Non-pigmented ciliary epithelial cell (primary cell): ENCODE measurements at places on chromosomes 5 and 9.

DNA sequence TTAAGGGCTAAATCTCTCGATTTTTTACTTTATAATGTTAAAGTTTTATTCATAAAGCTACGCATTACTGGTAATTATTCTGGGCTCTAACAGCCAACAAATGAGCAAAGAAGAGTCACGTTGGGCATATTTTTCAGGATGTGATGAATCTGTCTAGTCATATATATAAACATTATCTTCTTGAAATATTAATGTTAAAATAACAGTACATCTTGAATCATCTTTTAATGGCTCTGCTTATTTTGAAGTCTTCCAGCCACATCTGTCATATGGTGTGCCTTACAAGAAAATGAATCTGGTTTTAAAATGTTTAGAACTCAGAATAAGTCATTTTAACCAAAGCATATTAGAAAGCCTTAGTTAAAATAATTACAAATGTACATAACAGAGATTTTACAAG lies 96.9 kb downstream of the CWC27 start:
- DNase-seq, result no peak

GRCh38 chr9:19650312-19650711 lies 138.5 kb downstream of the SLC24A2 start:
- DNase-seq, result no peak

GRCh38 chr5:97968346-97968745 lies 785.3 kb upstream of the RIOK2 start:
- no peak for DNase-seq

GRCh38 chr9:68819065-68819464 lies 114.0 kb downstream of the PIP5K1B start:
- no peak for DNase-seq

- peak; percentile 22 for DNase-seq
Observed at GRCh38 chr5:38922199-38922598, 76.4 kb downstream of the OSMR start.

GRCh38 chr5:39151745-39152144 lies 67.6 kb downstream of the FYB1 start:
- DNase-seq, result no peak

- DNase-seq, result no peak
Observed at GRCh38 chr9:121354141-121354540, 15.9 kb downstream of the STOM start.

DNA sequence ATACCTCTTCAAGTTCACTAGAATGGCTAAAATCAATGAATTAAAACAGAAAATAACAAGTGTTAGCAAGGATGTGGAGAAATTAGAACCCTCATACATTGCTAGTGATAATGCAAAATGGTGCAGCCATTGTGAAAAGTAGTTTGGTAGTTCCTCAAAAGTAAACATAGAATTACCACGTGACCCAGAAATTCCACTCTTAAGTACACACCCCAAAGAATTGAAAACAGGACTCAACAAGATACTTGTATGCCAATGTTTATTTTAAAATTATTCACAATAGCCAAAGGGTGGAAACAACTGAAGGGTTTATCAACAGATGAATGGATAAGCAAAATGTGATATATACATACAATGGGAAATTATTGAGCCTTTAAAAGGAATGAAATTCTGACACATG lies 70.3 kb downstream of the BARX1 start:
- DNase-seq, result no peak

- no peak for DNase-seq
Observed at GRCh38 chr9:37902796-37903646, 906 bp downstream of the SLC25A51 start.

GRCh38 chr9:21081451-21081850 lies 3.7 kb upstream of the IFNB1 start:
- DNase-seq, result no peak

DNA sequence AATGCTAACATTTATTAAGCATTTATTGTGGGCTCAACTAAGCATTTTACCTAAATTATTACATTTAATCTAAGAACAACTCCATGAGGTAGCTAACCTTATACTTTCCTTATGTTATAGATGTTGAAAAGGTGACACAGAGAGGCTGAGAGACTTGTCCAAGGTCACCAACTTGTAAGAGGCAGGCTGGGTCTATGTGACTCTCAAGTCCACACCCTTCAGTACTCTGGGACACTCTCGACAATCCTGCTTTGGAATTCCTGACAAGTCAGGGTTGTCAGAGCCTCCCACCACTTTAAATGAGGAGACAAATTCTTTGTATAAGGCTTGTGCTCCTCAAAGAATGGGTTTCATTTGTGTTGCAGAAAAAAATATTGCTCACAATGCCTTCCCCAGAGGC lies 67.2 kb downstream of the NRG2 start:
- DNase-seq, result no peak

- no peak for DNase-seq
Observed at GRCh38 chr5:142107736-142108431, 695 bp upstream of the NDFIP1 start.

GRCh38 chr5:164048359-164048926 lies 543.0 kb downstream of the MAT2B start:
- no peak for DNase-seq

DNA sequence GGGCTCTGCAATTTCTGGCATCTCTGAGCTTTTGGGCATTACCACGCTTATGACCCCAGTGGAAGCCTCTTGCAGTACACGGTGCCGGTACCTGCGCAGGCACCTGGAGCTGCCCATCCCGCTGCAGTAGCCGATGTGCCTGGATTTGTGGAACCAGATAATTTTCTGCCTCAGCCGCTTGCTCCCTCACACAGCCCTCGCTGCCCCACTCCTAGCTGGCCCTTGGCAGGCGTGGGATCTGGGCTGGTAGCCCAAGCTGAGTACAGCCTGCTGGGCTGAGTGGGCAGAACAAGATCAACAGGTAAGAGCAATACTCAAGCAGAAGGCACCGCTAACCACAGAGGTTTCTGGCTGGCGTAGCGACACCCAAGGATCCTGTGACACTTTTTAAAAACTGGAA lies 1808.8 kb upstream of the ACO1 start:
- DNase-seq, result no peak

GRCh38 chr5:108687595-108688200 lies 60.0 kb upstream of the FER start:
- no peak for DNase-seq

- no peak for DNase-seq
Observed at GRCh38 chr9:34993502-34994259, 4.1 kb downstream of the DNAJB5 start.

GRCh38 chr9:131668439-131669268 lies 71.2 kb downstream of the RAPGEF1 start:
- peak; percentile 41 for DNase-seq

DNA sequence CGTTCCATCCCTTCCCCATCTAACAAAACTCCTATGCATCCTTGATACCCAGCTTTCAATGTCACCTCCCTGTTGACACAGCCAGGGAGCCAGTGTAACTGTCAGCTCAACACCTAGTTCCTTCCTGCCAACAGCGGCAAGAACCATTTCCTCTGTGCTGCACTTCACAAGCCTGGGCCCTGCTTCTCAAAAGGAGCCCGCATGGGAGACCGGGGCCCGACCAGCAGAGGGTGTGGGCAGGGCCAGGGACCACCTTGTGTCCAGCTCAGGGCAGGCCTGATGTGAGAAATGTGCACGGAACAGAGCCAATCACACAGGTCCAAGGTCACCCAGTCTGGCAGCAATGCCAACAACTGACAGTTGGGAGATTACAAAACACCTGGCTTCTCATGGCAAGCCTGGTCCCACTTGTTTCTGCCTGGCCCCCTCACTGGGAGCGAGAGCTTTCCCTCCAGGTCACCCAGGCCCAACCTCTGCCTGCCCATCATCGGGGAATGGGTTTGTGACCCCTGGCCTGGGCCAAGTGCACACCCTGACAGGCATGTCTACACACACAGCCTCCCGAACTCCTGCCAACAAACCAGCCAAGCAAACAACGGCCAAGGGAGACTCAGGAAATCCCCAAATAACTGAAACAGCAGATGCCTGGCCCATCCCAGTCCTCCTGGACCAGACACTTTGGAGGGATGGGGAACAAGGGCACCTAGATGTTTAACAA lies 3.1 kb downstream of the RNF44 start:
- no peak for DNase-seq

DNA sequence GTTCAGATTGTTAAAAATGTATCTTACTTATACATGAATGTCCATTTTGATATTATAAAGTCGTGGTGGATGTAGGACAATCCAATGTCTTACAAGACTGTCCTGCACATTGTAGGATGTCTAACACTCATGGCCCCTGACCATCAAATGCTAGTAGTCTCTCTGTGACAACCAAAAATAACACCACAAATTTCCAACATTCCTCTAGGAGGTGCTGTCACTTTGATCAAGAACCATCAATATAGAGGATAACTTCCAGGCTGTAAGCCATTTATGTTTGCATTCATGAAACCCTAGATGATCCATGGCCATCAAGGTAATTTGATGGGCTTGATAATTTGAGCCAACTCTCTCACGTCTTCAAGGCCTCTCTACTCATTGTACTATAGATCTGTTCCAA lies 20.5 kb upstream of the ZFR start:
- DNase-seq, result no peak

DNA sequence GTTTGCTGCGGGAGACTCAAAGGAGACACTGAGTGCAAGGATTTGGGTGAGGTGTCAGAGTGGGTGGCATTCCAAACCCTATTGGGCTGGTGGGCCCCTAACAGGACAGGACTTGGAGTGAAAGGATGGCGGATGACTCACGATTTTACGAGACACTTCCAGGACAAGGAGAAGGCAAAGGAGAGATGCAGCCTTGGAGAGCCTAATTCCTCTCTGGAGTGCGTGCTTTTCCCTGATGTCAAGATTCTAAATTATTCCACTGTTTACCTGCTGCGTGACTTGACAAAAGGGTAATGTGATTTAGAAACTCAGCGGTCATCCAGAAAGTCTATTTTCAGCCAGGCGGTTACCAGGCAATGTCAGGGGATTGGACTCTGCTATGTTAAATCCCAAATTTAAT lies 41.6 kb upstream of the CD180 start:
- DNase-seq, result no peak

GRCh38 chr5:126124706-126125345 lies 298.4 kb upstream of the GRAMD2B start:
- peak; percentile 27 for DNase-seq

GRCh38 chr9:91258451-91258850 lies 103.3 kb downstream of the AUH start:
- DNase-seq, result no peak

GRCh38 chr9:79695531-79696175 lies 123.9 kb downstream of the TLE4 start:
- DNase-seq, result no peak

DNA sequence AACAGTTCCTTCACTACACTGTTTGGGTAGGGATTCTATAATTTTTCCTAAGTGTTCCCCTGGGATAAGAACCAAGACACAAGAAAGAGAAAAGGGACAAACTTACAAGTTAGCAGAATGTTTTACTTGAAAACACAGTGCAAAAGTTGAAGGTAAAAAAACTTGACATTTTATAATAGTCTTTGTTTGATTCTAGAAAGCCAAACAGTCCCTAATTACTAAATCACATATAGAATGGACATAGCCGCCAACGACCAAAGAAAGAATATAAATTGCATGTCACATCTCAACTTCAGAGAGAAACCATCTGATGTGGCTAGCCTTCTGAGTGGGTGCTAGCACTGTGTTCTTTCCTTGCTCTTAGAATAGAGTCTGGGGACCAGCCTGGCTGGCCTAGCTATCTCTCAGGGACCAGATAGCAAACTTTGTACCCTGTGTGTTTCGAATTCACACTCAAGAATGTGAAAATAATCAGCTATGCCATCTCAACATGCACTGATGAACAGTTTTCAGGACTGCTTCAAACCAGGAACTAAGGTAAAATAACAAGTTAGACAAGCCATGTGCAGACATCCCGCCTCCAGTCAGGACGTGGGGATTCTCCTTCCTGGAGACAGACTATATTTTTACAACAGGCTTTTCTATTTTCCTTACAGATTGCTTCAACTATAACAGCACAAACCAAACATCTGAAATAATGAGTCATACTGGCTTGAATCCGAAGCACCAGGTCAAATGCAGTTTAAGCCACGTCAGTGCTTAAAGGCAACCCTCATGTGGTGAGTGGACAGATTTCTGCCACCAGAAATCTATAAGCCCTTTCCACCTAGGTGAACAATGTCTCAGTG lies 53.7 kb downstream of the LHFPL2 start:
- DNase-seq, result peak; percentile 99

DNA sequence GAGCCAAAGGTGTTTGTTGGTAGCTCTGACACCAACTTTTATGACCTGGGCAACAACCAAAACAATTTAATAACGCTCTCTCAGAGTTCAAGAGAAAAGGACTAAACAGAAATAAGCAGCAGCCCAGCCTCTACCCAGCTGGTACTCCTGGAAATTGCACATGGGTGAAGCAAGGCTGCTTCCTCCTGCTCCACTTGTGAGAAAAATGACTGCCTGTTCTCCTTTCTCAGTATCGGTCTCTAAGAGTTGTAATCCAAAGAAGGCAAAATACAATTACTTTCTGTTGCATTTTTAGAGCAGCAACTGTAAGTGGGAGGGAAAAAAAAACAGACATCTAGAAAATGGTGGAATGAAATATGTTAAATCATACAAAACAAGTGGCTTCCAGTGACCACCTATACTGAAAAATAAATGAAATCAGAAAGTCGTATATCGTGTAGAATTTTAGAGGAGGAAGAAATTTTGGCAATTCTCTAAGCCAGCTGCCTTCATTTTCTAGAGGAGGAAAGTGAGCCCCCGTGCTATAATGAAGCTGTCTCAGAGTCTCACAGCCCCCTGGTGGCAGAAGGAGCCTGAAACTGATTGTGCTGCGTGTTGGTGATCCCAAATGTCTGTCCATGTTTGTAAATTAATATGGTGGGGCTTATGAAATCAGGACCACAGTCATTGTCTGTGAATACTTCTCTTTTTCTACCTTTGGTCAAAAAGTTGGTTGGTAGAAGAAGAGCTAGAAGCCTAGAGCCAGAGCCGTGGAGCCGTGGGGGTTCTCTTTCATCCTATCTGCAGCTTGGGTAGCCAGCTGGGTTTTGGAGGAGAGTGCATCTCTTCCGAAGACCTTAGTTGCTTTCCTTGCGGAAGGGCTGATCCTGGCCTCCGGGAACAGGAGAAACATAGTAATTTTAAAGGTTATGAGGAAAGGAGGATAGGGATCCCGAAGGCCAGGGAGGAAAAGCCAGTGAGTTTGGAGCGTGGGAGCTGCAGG lies 139.9 kb downstream of the PIP5K1B start:
- no peak for DNase-seq

GRCh38 chr9:36559036-36559695 lies 13.5 kb upstream of the MELK start:
- DNase-seq, result no peak

GRCh38 chr9:113617550-113617949 lies 154.0 kb downstream of the RGS3 start:
- DNase-seq, result no peak

GRCh38 chr5:76406014-76406413 lies 2.9 kb downstream of the IQGAP2 start:
- DNase-seq, result no peak
